ENCODE measurements at places on chromosomes 6 and 20.
A peak's percentile ranks its signal among the peaks of the same experiment; 100 is the strongest.

DNA sequence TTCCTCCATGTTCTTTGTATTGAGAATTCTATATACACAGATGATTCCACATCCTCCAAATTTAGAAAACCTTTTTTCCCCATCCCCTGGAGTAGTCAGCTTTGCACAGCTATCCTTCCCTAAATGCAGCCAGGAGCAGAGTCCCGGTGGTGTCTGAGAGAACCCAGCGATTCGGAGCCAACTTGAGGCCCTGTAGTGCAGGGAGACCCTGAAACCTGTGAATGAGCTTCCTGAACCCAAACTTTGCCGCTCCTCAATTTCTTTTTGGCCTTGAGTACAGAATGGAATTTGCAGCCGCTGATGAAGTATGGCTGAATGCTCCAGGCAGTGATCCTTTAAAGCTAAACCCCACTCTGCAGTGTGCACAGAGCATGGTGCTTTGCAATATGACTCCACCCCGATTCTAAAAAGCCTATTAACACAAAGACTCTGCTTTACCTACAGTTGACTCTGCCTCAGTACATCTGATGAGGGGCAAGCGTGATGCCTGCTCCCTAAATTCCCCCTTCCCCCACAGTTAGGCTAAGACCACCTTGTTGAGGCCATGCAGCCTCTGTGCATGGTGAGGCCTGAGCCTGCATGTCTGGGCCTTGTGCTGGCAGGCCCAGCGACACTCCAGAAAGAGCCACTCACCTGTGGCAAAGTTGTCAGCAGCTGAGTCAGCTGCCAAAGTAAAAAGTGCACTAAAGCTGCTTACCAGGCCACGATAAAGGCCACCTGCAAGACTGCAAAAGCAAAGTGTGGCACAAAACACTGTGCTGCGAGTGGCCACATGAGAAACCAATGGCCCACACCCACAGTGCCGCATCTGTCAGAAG is 82.1 kb downstream of the PLEKHG1 start:
- DNase-seq: no peak

GRCh38 chr6:27553123-27553904 is 80.4 kb upstream of the ZNF184 start:
- no peak for DNase-seq

DNA sequence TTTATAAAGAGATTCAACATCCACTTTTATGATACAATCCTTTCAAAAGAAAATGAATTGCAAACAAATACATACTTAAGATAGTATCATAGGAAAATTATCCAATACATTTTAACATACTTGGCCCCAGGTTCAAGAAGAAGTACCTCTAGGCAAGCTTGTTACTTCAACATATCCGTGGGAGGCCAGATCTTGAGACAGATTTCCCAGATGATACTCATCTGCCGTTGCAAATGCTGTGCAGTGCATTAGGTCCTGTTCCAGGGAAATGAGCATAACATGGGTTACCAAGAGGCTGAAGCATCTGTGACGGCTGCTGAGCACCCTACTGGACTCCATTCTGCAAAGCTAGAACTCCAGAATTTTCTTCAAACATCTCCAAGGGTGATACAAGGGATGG is 15.6 kb downstream of the RMND1 start:
- DNase-seq: no peak

GRCh38 chr6:38684237-38684636 is 18.7 kb downstream of the GLO1 start:
- DNase-seq: no peak

GRCh38 chr6:26322645-26323482 is 42.1 kb upstream of the BTN3A2 start:
- peak; percentile 86 for DNase-seq

DNA sequence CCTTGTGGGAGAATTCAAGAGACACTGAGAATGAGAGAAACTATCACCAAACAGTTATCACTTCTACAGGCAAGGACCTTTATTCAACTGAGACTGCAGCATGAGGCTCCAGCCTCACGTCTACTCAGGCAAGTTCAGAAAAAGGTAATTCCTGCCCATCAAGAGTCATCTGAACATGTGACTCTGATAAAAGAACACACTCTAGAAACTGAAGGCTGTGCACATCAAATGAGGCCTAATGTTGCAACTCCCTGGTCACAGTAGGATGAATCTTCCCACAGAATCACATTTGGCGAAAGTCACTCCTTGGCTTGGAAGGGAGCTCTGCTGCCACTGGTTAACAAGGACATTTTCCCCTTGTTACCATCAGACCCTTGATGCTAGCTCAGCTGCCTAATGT is 71.2 kb upstream of the EMILIN3 start:
- DNase-seq: no peak

GRCh38 chr20:58864346-58864745 is 11.8 kb downstream of the GNAS start:
- no peak for DNase-seq

DNA sequence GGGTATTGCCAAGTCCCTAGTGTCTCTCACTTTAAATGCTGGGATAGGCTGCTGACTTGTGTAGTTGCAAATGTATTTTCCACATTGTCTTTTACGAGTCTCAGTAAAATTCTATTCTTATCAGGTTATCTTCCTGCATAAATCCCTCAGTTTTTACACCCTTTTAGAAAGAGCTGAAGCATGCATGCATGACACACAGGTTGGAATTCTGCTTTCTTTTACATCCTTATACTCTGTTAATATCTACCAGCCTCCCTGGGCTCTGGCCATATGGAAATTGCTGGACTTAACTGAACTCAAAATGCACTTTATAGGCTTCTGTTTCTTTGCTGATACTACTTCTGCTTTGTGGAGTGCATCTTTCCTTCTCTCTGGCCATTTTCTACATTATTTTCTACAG is 477.4 kb downstream of the FRK start:
- DNase-seq: no peak
